ENCODE measurements at places on chromosomes 12 and 14. TPM values are rescaled to one million over a fixed set of nuclear protein-coding genes. Genes with fewer than 3 reads are reported as not detected.

DNA sequence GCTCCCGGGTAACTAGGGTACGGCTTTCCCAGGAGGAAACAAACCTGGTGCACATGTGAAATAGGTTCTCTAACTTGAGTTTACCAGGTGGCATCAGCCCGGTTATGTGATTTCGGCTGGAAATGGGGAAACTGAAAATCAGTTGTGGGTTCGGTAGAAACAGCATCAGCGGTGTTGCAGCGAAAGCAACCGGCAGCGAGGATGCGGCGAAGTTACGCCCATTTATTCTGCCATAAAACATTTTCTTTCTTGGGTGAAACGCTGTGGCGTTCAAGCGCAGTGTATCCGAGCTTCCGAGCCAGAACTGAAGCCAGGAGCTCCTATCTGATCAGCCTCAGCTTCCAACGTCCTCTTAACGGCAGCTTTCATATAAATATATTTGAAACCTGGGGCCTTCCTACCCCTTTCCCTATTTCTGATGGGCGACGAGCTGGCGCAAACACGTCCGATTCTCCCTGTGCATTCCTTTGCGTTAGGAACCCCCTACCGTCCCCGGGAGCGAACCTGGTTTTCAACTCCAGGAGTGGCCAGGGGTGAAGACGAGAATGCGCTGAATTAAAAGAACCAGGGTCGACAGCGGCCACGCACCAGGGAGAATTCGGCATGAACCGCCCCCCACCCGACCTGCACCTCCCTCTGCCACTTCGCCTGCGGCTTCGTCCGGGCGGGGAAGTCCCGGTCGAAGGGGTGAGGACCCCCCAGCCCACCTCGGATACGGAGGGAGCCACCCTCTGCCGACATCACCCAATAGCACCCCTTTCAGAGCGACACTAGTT, 1.6 kb downstream of the DPF3 start:
- DNase-seq, result no peak

- no peak for DNase-seq
Observed at GRCh38 chr12:123853396-123854070, 91.4 kb downstream of the DNAH10 start.

The CCT2 gene
- total RNA-seq, result 235 TPM

DNA sequence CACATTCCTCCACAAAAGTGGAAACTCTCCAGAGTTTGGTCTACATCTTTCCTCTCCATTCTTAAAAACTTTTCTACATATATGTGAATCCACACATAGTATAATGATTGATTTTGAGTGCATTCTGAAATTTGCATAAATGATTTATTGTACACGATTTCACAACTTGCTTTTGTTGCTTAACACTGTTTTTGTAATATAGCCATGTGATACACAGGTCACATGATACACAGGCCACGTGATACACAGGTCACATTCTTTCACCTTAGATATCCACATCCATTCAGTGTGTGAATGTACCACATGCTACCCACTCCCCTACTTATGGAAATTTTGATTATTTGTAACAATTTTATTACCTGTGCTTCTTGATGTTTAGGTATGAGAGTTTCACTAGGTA, 319.1 kb downstream of the ZFP36L1 start:
- DNase-seq, result peak; percentile 44

- no peak for DNase-seq
Observed at GRCh38 chr12:39297891-39298290, 145.0 kb downstream of the KIF21A start.

GRCh38 chr12:64675795-64676194, 65.5 kb downstream of the RASSF3 start:
- DNase-seq, result peak; percentile 44

- no peak for DNase-seq
Observed at GRCh38 chr12:130104571-130105106, 57.6 kb upstream of the FZD10 start.

GRCh38 chr14:62269204-62269603, 507.0 kb downstream of the SNAPC1 start:
- DNase-seq, result peak; percentile 29

- no peak for DNase-seq
Observed at GRCh38 chr12:51910168-51910567, 2.9 kb downstream of the ACVRL1 start.

- DNase-seq, result peak; percentile 22
Observed at GRCh38 chr14:88463318-88463717, 77.9 kb downstream of the SPATA7 start.

DNA sequence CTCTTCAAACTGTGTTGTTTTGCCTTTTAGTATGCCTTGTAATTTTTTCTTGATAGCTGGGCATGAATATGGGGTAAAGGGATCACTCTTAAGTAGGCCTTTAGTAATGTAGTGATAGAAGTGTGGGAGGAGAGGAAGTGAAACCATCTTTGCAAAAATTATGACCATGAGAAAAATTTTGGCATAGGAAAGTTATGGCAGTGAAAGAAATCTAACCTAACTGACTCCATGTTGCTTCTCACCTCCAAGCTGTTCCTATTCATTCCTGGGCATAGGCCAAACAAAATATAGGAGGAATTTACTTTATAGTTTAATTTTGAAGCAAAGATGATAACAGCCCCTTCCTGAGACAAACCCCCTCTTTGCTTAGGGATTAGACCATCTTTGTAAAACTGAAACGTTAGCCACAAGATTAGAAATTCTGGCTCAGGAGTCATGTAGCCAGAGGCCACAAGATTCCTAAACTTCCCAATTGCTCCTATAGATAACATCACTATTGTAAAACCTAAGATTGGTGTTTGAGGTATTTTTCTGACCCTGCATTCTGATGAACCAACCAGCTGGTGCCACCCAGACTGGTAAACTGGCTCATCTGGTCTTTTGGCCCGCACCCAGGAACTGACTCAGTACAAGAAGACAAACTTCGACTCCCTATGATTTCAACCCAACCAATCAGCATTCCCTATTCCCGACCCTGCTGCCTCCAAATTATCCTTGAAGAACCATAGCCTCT, 45.8 kb downstream of the CRADD start:
- DNase-seq, result peak; percentile 62

The KRT6C gene
- 138 TPM for total RNA-seq

DNA sequence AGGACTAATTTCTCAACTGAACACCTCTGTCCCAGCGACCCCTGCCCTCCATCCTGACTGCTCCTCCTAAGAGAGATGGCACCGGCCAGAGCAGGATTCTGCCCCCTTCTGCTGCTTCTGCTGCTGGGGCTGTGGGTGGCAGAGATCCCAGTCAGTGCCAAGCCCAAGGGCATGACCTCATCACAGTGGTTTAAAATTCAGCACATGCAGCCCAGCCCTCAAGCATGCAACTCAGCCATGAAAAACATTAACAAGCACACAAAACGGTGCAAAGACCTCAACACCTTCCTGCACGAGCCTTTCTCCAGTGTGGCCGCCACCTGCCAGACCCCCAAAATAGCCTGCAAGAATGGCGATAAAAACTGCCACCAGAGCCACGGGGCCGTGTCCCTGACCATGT, 756 bp downstream of the RNASE7 start:
- DNase-seq, result peak; percentile 27

- peak; percentile 79 for DNase-seq
Observed at GRCh38 chr12:56193025-56193578, 3.8 kb upstream of the SMARCC2 start.

The PMEL gene
- 1.8 TPM for total RNA-seq

- DNase-seq, result no peak
Observed at GRCh38 chr12:46535907-46536306, 163.3 kb upstream of the SLC38A2 start.

DNA sequence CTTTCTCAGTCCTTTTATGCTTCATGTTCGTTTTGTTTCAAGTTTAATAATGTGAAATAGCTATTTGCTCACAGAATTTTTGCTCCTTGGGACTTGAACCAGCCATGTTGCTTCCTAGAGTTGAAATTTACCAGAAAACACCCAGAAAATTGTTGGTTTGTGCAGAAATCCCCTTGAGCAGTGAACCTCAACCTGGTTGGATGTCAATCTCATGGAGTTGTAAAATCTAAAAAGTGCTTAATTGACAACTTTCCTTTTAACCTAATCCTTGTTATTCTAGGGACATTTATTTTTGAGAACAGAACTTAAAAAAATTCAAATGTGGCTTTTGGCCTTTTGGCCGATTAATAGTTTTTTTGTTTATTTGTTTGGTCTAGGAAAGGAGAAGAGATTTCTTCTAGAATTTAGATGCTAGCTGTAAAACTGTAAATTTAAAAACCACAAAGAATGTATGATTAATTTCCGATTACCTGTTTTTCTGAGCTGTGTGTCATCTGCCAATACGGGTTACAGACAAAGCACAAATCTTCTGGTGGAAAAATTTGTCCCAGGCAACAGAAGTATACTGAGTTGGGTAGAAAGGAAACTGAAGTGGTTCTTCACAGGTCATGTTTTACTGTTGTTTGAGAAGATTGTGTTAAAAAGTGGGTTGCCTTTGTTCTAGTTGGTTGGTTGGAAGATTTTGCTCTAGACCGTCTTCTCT, 154.4 kb downstream of the FUT8 start:
- DNase-seq, result peak; percentile 44

Measured in bronchial epithelial cell (primary cell).